ENCODE measurements at places on chromosomes 3 and 15.

DNA sequence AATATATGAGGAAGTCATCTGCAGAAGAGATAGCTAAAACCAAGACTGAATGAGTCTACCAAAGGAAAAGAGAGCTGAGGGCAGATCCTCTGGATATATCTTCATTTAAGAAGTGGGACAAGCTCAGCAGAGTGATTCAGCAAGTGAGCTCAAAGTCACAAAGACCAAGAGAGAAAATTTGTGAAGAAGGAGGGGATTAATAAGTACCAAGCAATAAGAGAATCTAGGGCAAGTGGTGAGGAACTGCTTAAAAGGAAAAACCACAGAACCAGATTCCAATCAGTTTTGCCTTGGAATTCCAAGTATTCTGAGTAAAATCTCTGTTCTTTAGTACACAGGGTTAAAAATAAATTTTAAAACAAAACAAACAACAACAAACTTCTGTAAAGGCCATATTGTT is 3.6 kb downstream of the EHHADH start:
- DNase-seq: no peak

GRCh38 chr3:126954141-126954842 is 28.6 kb upstream of the PLXNA1 start:
- no peak for DNase-seq

- DNase-seq: no peak
Measured at GRCh38 chr3:55804170-55805095, 317.3 kb upstream of the WNT5A start.

GRCh38 chr3:138082992-138083386 is 32.4 kb downstream of the DZIP1L start:
- DNase-seq: no peak

- no peak for DNase-seq
Measured at GRCh38 chr3:110470310-110470709, 601.3 kb upstream of the NECTIN3 start.
